Panc1 (cell line): ENCODE measurements at places on chromosomes 5 and 9. TPM values are rescaled to one million over a fixed set of nuclear protein-coding genes. Genes with fewer than 3 reads are reported as not detected.

SLC27A6 gene
- not detected for total RNA-seq

GCNT1 gene
- 0.28 TPM for total RNA-seq

ANKRD34B gene
- 0.10 TPM for total RNA-seq

NIM1K gene
- total RNA-seq = 0.59 TPM

DNA sequence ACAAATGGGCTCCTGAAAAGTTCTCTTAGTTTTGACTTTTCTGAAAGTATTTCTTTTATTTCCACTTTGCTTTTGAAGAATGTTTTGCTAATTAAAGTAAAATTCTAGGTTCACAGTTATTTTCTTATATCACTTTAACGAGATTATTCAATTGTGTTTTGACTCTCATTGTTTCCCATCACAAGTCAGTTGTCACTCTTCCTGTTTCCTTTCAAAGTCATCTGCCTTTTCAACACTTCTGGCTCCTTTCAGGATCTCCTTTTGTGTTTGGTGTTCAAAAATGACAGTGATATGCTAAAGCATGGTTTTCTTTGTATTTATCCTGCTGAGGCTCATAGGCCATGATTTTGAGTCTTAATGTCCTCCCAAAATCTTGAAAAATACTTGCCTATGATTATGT lies 235.4 kb upstream of the TAS2R1 start:
- H3K4me1 ChIP-seq = no peaks in the 10 kb centered on the region
- no peak for DNase-seq
- H3K4me3 ChIP-seq = no peak overlapping the region
- no peaks in the 10 kb centered on the region for H3K27me3 ChIP-seq

DNA sequence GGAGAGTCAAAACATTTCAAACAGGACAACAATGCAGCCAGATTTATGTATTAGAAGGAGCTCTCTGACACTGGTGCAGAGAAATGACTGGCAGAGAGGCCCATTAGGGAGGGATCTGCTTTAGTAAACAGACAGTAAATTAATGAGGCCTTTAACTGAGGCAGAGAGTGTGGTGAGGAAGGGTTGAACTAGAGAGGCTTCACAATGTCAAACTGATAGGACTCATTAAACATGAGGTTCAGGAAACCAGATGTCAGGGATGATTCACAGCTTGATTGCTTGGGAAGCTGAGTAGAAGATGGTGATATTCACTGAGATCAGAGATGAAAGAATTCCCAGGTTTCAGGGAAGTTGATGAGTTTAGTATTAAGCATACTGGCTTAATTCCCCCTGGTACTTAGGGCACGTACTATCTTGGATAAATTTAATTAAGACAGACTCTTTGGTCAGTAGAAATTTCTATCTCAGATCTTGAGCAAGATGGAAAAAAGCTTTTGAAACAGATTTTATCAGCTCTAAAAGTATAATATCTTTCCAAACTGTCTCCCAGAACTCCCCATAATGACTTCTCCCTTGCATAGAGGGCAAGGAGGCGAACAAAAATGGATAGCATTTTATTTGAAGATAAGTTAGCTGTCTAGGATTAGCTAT lies 8.6 kb upstream of the MUSK start:
- no peak overlapping the region for H3K4me3 ChIP-seq
- H3K36me3 ChIP-seq = no peaks in the 10 kb centered on the region
- H3K27me3 ChIP-seq = no peaks in the 10 kb centered on the region

- H3K4me3 ChIP-seq = no peak overlapping the region
- H3K36me3 ChIP-seq = no peaks in the 10 kb centered on the region
These were observed 90.6 kb upstream of the OSMR start for GRCh38 chr5:38755181-38755580.
